Central memory CD4-positive, alpha-beta T cell (primary cell): ENCODE measurements at places on chromosomes 2 and 18.

GRCh38 chr2:143816916-143817315 is 687.7 kb downstream of the ARHGAP15 start:
- no peak for DNase-seq

GRCh38 chr2:70896765-70897202 is 38.9 kb upstream of the ATP6V1B1 start:
- DNase-seq: no peak

GRCh38 chr2:147100406-147101035 is 744.3 kb upstream of the ACVR2A start:
- DNase-seq: no peak

DNA sequence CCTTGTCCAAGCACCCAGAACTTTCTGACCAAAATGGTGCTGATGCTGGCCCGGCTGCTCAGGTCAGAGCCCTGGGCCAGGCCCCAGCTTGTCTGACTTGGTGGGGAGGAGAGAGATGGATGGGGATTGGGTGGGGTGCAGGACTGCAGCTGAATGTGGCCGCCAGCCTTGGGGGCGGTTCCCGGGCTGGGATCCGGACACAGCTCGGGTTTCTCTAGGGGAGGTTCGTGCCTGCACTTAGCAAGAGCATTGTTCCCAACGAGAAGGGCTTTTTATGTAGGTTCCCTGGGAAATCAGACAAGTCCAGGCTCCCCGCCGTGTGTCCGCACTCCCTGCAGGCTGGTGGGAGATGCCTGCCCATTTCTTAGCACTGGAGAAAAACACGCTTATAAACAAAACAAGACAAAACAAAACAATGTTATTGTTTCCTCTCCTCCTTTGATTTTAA is 50.5 kb upstream of the HS6ST1 start:
- no peak for DNase-seq

- no peak for DNase-seq
Observed at GRCh38 chr18:70074116-70074515, 126.4 kb upstream of the CD226 start.

GRCh38 chr2:119734047-119734446 is 25.7 kb upstream of the PTPN4 start:
- no peak for DNase-seq

DNA sequence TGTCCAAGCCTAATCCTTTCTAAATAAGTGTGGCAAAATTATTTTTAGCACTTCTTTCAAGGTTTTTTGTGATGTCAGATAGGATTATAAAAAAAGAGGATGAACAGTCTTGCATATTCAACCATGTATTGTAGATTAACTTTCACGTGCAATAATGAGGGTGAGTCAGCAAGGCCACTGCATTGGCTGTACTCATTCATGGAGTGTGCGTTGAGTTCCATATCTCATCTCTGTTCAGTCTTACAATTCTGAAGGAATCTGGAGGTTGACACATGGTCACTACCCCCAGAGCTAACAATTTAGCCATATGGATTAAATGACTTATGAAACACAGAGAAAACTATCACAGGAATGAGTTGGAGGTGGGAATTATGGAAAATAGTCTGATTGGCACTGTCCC is 810.5 kb downstream of the SLC4A3 start:
- no peak for DNase-seq

GRCh38 chr2:59871830-59872229 is 681.6 kb downstream of the BCL11A start:
- DNase-seq: no peak

DNA sequence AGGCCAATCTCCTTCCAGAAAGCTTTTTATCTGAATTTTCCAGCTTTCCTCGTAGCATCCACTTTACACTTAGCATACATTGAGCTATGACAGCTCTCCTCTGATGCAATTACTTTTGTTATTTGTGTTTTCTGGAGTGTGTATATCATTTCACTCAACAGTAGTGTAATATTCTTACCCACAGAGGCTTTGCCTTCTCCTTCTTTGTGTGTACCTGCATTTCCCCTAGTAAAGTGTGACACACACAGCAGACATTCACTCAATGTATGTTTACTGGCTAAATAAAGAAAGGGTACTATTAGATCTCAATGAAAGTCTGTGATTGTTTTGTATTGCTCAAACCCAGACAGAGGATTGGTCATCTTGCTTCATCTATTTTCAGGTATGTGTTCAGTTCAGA is 193.7 kb upstream of the MEX3C start:
- DNase-seq: no peak

GRCh38 chr2:66515743-66516142 is 80.8 kb downstream of the MEIS1 start:
- DNase-seq: no peak

DNA sequence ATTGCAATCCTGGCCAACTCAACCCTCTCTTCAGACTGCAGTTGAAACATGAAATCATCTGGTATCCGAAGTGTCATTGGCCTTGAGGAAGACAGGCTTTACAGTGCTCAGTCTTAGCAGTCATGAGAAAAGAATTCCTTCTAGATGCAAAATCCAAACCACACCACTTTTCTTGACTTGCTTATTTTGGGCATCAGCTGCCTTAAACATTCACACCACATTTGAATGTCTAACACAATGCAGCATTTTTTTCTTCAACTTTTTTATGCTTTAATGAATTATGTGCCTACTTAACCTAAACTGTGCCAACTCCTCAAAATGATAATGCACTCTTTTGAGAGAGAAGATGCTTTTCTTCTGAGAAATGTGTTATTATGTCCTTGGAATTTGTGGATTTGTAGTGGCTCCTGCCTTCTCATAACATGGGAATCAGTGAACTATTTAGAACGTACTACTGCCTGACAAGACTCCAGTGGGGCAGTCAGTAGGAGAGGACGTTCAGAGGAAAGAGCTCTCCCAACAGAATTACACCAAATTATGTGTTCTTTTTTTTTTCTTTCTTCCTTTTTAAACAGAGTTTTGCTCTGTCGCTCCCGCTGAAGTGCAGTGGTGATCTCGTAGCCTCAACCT is 3.2 kb upstream of the FAM98A start:
- DNase-seq: no peak

- no peak for DNase-seq
Observed at GRCh38 chr2:110219496-110220189, 7.3 kb upstream of the MTLN start.

DNA sequence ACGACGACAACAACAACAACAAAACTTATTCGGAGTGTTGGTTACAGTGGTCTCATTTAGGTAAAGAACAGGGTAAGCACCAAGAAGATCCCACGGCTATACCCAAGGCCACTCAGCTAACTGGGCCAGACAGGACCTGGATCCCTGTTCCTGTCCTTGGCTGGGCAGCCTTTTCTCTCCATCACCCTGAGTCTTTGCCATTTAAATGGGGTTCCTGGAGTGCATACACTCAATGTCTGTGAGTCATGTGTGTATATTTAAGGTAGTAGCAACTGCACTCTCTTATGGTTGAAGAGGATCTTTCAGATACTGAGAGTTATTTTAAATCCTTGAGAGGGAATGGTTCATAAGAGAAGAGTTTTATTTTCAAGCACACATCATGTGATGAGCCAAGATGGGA is 35.3 kb downstream of the ADCYAP1 start:
- no peak for DNase-seq

DNA sequence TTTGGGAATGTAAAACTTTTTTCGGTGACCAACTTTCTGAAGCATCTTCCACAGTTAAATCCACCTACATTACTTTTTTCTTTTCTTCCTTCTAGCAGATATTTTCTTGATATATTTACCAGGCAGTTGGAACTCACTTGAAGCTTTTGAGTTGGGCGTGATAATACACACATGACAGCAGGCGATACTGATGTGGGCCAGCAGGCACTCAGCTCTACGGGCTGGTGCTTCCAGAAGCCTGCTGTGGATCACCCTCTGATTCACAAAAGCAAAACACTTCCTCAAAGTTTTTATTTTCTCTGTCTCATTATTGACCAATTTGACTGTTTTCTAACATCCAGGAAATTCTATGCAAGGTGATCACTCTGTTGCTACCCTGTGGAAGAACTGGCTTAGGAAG is 22.9 kb downstream of the GRHL1 start:
- DNase-seq: no peak

GRCh38 chr2:206051912-206052311 is 34.1 kb downstream of the INO80D start:
- no peak for DNase-seq

DNA sequence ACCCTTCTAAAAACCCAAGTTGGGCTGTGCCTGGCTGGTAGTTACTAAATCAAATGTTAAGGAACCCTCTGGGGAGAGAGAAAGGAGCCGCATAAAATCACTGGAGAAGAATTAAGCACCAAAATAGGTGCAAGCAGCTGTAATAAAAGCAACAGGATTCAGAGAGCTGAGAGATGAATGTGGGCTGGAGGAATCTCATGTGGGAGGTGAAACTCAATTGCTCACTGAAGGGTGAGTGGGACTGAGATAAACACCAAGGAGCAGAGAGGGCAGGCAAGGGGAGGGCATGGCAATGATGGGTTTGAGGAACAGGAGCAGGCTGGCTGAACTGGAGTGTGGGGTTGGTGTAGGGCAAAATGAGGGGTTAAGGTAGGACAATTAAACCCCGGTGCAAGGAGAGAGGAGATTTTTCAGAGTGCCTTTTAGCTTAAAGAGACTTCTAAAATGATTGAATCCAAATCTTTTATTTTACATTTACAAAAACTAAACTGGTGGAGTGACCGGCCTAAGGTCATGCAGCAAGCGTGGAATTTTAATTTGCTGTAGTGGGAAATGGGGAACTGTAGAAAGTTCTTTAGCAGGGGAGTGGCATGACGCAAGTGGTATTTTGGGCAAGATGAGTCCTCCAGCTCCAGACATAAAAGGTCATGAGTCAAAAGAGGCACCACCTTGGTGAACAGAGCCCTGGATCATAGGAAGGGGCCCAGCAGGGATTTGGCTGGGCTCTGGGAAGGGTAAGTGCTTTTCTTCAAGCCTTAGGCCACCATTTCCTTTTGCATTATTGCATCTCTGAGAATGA is 10.5 kb downstream of the PLB1 start:
- no peak for DNase-seq

DNA sequence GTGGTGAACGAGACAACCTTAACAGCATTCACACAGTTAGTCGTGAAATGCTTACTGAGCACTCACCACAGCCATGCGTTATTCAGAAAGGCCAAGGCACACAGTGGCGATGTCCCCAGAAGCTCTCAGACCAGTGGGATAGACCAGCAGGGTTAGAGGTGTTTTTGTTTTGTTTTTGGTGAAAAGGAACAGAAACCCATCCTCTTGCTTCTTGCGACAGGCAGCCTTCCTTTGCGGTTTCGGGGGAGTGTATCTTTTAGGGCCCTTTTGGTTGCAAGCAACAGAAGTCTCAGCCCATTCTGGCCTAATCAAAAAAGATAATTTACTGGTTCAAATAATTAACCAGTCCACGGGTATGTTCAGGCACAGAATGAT is 4.7 kb downstream of the GNLY start:
- no peak for DNase-seq

DNA sequence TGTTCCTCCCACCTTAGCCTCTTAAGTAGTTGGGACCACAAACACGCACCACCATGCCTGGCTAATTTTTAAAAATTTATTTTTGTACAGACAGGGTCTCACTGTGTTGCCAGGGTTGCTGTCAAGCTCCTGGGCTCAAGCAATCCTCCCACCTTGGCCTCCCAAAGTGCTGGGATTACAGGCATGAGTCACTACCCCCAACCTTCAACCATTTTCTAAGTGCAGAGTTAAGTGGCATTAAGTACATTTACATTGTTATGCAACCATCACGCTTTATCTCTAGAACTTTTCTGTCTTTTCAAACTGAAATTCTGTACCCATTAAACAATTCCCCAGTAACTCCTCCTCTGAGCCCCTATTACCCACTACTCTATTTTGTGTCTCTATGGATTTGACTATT is 45.9 kb upstream of the AFF3 start:
- no peak for DNase-seq

DNA sequence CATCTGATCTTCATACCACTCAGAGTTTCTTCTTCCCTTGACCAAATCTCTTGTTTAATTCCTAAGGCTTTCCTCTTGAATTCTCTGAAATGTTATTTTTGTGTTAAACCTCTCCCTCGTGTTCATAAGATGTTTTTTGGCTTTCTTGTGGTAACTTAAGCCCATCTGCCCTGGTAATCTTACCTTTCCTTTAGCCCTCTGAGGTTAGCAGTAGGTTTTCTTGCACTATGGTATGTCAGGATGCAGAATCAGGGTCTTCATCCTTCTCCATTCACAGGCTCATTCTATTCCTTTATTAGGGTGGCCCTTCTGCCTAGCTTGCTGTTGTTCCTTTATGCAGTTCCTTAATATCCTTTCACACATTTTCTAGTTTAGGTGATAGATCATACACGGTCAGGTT is 24.1 kb downstream of the GIGYF2 start:
- DNase-seq: no peak

- no peak for DNase-seq
Observed at GRCh38 chr2:133774654-133775015, 206.4 kb upstream of the NCKAP5 start.

DNA sequence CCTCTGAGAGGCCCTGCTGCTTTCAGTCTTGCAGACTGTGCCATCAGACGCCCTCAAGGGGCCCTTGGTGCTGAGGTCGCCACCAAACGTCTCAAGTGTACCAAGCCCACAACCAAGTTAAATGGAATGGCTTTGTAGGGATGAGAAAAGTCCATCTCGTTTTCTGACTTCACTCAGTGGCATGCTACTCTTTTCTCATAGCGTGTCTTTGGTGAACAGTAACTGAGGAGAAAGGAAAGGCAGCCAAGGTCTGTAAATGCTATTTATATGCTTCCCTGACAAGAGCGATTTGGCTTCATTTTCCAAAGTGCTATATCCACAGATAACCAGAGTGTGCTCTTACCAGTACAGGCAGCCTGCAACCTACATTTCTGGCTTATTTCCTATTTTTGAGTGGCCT is 123.0 kb downstream of the MTX2 start:
- no peak for DNase-seq

DNA sequence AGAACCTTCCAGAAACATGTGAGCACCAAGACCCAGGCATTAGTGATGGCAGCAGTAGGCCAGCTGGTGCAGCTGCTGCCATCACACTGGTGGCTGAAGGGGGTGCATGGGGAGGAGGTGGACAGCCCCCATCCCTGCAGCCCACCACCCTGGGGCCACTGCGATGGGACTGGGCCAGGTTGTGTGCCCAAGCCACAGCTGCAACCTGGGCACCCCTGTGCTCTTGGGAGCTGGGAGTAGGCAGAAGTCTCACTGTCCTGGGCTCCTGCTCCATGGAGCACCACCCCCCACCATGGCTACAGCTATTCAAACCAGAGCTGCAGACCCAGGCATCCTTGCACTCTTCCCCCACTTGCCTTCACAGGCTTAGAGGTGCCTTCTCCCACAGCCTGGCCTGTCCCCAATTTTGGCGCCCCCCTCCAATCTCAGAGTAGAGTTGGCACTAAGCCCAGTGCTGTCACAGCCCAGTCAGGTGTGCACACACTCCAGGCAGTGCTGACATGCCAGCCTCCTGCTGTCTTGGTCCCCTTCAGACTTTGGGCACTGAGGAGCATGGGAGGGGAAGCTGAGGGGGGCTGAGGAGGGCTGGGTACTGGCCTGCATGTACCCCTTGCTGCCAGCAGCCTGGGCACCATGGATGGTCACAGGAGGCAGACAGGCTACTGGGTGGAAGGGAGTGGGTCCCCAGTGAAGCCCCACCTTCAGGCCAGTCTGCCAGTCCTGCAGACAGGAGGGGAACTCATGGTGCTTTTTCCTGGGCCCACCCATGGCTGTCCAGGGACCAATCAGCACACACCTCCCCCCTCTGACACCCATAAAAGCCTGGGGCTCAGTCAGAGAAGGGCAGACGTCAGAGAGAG is 67.1 kb downstream of the CYP26B1 start:
- DNase-seq: no peak
